ENCODE measurements at places on chromosomes 7 and 10.

DNA sequence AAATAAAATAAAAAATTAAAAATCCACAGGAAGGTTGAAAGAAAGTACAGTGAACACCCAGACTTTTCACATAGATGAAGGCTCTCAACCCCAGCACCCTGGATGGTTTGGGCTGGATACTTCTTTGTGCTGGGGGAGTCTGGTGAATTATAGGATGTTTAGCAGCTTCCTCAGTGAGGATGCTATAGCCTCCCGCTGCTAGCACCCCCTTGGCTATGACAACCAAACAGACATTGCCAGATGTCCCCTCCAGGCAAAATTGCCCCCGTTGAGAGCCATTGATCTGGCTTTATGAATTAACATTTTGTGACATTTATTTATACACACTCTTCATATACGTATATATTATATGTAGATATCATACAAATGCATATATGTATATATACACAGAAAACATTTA, 21.6 kb downstream of the SMKR1 start:
- no peak for DNase-seq

DNA sequence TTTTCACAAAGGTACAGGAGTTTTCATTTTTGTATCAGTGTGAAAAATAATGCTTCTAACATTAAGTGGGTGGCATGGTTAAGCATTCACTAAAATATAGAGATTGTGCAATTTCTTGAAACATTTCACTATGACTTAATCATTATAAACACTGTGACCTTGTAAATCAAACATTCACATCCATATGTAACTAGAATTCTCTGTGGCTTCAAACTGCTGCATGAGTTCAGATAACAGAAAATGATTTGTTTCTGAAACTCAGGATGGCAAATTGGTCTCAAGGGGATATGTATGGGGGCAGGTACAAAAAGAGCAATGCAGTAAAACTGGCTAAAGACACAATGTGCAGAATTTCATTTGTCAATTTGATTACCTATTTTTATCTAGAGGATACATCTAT, 3.8 kb downstream of the FAM133B start:
- no peak for DNase-seq

DNA sequence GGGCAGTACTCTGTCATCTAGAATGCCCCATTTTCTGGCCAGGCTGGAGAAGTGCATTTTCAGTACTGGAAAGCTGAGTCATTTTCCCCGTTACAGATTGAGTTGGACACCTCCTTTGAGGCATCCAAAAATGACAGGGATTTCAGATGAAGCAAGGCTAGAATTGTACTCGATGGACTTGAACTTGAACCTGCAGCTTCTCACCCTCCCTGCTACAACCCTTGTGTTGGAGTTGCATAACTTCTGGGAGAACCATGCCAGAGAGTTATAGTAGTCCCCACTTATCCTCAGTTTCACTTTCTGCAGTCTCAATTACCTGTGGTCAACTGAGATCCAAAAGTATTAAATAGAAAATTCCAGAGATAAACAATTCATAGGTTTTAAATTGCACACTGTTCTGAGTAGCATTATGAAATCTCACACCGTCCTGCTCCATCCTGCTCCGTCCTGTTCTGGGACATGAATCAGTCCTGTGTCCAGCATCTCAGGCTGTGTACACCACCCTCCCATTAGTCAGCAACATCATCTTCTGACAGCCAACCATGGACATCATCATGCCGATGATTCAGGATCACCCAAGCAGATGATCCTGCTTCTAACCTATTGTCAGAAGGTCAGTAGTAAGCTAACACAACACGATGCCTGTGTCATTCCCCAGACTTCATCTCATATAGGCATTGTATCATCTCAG, 363.7 kb downstream of the DPP6 start:
- no peak for DNase-seq

GRCh38 chr7:158431941-158432347, 155.7 kb downstream of the PTPRN2 start:
- no peak for DNase-seq

DNA sequence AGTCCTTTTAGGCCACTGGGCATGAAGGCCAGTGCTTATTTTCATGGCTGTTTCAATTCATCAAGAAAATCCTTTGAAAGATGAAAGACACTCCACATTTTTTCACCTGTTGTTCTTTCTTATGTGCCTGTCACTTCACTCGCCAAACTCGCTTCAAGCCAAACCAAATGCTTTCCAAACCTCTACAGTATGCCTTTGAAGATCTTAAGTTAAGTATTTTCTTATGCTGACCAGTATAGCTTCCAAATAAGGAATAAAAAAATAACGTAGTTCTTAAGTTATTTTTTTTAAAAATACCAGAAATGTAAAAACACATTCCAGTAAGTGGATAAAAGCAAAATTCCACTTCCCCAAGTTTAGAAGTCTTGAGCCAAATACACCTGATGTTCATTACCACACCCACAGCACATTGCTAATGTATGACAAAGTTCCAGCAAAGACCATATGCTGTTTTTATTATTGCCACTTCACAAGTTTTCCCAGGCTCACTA, 186.1 kb downstream of the MTERF1 start:
- no peak for DNase-seq

GRCh38 chr10:124689911-124690498, 54.2 kb downstream of the FAM53B start:
- no peak for DNase-seq

GRCh38 chr10:100349672-100350071, 2.6 kb downstream of the SCD start:
- no peak for DNase-seq

DNA sequence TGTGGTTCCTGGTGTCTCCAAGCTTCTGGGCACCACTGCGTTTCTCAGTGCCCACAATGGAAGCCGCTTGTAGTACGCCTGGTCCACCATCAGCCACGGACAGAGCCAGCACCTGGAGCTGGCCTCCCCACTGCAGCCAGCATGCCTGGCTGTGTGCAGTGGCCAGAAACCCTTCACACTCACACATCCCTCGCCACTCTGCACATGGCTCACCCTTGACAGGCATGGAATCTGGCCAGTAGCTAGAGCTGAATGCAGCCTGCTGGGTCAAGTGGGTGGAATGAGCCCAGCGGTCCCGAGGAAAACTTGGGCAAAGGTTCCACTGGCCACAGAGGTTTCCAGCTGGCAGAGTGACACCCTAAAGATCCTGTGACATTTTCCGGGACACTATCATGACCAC, 146.0 kb upstream of the ADO start:
- DNase-seq = no peak

- DNase-seq = no peak
Measured at GRCh38 chr7:136251826-136252225, 274.7 kb upstream of the MTPN start.

DNA sequence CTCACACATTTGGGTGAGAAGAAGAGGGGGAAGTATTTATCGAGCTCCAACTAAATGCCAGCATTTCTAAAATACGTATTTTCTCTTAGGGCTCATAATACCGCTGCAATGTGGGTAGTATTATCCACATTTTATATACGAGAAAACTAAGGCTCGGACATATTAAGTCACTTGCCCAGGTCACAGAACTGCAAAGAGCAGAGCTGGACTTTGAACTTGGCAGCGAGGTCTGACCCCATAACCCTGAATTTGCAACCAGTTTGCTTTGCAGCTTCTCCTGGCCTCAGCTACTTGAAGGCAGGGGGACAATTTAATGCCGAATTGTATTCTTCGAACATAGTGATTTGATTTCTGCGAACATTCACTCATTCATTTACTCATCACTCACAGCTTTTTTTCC, 7.2 kb downstream of the ABLIM1 start:
- no peak for DNase-seq

DNA sequence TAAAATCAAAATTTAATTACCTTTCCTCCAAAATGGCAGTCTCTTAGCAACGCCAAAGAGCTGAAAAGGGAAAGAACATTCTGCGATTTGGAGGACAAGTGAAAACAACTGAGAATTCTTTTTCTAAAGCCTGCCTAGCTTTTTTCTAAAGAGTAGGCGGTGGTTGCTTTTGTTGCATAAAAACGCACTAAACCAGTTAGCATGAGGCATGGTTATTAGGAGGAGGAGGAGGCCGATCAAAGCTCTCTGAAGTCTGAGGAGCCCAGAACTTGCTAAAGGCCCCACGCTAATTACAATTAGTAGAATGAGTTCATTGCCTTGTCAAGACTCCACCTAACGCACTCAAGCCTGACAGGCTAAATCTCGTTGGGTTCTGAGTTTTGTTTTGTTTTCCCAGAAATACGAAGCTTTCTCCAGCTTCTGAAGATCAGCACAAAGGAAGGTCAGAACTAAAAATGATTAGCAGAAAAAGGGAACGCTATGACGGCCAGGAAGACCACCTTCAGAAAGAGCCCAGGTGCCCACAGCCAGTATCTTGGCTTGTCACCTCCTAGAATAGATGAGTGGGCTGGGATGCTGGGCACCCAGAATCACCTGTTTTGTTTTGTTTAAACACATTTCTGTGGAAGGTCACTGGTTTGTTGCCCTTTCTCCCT, 72.0 kb downstream of the FGFR2 start:
- DNase-seq = no peak

GRCh38 chr7:46285878-46286277, 364.8 kb upstream of the IGFBP3 start:
- DNase-seq = no peak

- DNase-seq = no peak
Measured at GRCh38 chr10:53918755-53919154, 882.3 kb downstream of the PCDH15 start.

DNA sequence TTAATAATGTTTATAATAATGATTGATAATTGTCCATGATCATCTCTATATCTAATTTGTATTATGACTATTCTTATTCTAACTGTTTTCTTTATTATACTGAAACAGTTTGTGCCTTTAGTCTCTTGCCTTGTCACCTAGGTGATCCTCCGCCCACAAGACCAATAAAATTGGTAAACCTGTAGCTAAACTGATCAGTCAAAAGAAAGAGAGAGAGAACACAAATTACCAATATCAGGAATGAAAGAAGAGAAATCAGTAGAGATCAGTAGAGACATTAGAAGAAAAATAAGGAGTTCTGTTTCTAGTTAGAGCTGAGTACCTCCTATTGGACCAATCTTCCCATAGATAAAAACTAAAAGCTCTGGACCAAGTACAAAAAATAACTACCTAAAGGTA, 6.1 kb upstream of the COA1 start:
- DNase-seq = no peak

DNA sequence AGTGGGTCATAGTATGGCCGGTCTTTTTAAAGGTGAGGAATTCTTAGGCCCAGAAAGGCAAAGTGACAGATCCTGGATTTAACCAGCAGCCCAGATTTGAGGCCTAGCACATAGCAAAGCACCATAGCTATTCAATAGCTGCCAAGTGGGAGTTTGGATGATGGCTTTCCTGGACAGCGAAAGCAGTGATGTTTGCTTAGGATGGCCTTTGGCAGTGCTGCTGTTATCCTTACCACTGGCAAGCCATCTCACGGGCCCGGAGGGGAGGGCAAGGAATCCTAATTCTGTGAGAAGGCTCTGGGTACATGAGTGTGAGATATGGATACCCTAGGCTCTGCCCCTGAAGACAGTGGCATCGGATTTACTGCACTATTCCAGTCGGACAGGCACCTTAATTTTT, 50.4 kb downstream of the TCF7L2 start:
- DNase-seq = no peak

GRCh38 chr10:101226491-101227428, 2.5 kb downstream of the LBX1 start:
- no peak for DNase-seq

- no peak for DNase-seq
Measured at GRCh38 chr7:141441837-141442627, 109.2 kb upstream of the AGK start.

DNA sequence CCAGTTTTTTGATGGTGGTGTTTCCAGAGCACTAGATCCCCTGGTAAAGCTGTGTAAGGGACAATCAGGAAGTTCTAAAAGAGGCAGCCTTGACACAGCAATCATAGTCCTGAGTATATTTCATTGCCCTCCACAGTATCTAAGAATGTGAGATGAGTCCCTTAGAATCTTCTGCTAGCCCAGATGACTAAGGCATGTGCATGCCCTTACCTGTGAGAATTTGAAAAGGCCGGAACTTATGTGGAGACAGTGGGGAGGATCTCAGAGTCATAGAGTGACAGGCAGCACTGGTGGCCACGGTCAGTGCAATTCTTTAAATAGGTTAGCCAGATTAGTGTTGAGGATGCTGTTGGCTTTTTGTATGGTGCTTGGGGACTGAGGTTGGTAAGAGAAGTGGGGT, 361.4 kb upstream of the VSTM2A start:
- no peak for DNase-seq

- no peak for DNase-seq
Measured at GRCh38 chr7:108488768-108489538, 32.7 kb upstream of the NRCAM start.

- no peak for DNase-seq
Measured at GRCh38 chr7:90777465-90777864, 181.3 kb downstream of the CDK14 start.

- peak; percentile 73 for DNase-seq
Measured at GRCh38 chr7:91264046-91264923, at the start of gene FZD1. TSS of gene FZD1 (plus strand) at chr7:91264433. CDS start at chr7:91264881, 448 bp downstream.

GRCh38 chr10:60114765-60115586, 208.6 kb upstream of the CCDC6 start:
- DNase-seq = no peak

DNA sequence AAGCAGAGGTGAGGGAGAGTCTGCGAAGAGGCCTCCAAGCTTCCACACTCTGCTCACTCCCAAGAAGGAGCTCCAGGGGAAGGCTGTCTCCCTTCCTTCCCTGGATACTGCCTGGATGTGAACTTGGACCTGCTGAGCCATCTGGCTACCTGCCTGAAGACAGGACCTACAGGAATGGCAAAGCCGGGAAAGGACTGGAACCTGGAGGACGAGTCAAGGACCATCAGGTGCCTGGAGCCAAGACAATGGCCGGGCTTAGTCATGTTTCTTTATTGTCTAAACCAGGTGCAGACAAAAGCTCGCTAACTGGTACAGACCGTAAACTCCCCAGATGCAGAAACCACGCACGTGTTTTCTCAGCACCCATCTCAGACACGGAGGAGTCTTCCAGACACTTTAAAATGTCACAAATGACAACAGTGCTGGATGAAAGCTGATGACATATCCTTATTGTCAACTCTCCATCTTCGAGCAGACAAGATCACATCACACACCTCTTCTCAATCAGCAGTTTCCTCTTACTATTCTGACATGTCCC, 12.1 kb downstream of the ASB13 start:
- no peak for DNase-seq

GRCh38 chr10:44733501-44734488, 177.3 kb upstream of the TMEM72 start:
- no peak for DNase-seq

GRCh38 chr10:102633287-102633686, 11.0 kb upstream of the TRIM8 start:
- no peak for DNase-seq

Measured in D721Med (cell line).